ENCODE measurements at places on chromosomes 3 and 15. TPM values are rescaled to one million over a fixed set of nuclear protein-coding genes. Genes with fewer than 3 reads are reported as not detected.

GRCh38 chr3:46100812-46101211 lies 73.5 kb upstream of the XCR1 start:
- no peak for DNase-seq

GRCh38 chr15:70039917-70040316 lies 57.8 kb downstream of the TLE3 start:
- no peak for DNase-seq

DNA sequence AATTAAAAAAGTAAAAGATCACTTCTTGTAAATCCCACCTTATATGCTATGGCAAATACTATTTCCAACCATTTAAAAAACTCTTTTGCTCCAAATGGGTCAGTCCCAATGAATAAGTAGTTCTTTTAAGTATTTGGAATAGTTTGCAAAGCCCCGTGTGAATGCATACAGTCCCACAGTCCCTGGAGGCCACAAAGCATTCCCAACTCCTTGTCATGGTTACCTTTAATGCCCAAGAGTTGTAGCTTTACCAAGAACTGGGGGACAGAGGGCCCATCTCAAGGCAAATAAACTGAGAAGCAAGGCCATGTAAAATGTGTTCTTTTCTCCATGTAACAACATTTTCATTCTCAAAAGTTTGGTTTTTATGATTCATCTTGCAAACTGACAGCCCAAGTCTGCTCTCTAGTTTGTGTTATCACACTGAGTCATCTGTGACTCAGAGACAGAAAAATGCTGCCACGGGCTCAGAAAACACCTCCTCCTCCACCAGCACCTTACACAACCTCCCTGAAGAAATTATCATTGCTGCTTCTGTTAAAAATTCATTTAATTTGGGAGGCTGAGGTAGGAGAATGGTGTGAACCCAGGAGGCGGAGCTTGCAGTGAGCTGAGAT lies 336.2 kb downstream of the ERC2 start:
- DNase-seq: no peak

- peak; percentile 88 for DNase-seq
Measured at GRCh38 chr3:14431917-14432834, 29.8 kb downstream of the SLC6A6 start.

DNA sequence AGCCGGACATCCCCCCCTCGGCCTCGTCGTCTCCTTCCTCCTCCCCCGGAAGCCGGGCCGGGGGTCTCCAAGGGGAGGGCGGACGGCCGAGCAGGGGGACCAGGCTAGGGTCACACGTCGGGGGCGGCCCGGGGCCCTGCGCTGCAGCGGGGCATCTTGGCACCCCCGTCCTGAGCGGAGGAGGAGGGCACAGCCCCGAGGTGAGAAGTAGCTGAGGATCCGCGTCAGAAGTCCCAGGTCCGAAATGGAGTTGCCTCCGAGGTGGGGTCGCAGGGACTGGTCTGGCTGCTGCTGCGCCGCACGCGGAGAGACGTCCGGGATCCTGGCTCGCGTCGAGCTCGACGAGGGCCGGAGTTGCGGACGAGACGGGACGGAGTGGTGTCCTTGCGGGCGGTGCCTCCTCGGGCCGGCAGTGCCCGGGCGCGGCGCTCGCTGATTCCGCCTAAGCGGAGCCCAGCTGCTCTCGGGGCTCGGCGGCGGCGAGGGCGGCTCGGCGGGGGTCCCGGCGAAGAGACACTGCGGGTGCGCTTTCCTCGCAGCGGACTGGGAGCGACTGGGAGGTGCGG lies at the start of gene ADCY5:
Gene ADCY5 (minus strand): TSS at position 555 of the 566 bp plus-strand sequence. CDS start 545 bp downstream, at position 10.
- peak; percentile 44 for DNase-seq

DNA sequence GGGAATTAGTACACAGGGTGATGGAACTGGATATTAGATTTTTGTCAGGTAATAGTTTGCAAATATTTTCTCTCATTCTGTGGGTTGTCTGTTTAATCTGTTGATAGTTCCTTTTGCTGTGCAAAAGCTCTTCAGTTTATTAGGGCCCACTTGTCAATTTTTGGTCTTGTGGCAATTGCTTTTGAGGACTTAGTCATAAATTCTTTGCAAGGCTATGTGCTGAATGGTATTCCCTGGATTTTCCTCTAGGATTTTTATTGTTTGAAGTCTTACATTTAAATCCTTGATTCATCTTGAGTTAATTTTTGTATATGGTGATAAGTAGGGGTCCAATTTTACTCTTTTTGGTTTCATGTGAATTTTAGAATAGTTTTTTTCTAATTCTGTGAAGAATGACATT lies 111.3 kb downstream of the ARRDC4 start:
- DNase-seq: no peak

DNA sequence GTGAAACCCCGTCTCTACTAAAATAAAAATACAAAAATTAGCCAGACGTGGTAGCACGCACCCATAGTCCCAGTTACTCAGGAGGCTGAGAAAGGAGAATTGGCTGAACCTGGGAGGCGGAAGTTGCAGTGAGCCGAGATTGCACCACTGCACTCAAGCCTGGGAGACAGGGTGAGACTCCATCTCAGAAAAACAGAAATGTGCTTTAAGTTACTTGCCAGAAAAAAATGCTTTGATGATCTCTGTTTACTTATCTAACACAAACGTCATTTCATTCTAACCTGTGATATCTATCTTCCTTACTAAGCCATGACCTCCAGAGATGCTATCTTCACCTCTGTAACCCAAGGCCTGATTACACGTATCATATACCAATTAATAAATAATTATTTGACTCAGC lies 7.4 kb downstream of the NKIRAS1 start:
- DNase-seq: no peak

- no peak for DNase-seq
Measured at GRCh38 chr15:87860743-87861142, 395.8 kb downstream of the NTRK3 start.

DNA sequence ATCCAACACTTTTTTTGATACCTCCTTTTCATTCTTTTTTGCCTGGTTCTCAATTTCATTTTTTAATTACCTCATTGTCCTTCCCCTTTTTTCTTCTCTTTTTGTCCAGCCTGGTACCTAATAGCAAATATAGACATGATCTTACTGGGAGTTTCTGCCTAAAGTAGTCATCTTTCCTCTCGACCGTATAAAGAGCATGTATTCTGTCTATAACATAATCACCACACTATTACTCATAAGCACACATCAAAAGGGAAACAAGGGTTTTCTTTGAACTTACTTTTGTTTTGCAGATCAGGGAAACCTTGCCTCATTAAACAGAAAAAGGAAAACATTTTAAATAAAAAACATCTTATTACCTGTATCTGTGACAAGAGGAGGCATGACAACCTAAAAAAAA lies 33.0 kb downstream of the FAM98B start:
- DNase-seq: no peak

- DNase-seq: no peak
Measured at GRCh38 chr15:79863886-79864285, 32.9 kb downstream of the MTHFS start.

DNA sequence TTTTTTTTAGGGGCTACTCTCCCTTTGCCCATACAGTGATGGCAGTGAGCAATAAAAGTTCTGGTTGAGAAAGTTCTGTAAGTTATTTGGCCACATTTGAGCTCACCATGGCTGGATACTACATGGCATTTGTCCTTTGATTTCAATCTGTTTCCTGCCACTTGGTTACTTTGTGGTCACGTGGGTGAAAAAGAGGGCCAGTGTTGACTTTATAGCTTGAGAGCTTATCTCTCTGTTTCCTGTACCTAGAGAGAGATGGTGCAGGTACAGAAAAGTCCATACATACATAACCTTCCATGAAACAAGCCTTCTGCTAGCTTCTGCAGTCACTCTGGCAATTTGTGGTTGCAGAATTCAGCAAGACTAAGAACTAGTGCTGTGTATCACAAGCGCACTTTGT lies 23.4 kb upstream of the MECOM start:
- DNase-seq: no peak

- DNase-seq: peak; percentile 82
Measured at GRCh38 chr3:141308588-141309218, 59.6 kb upstream of the ZBTB38 start.

- no peak for DNase-seq
Measured at GRCh38 chr3:126103121-126104027, 19.4 kb upstream of the SLC41A3 start.

DNA sequence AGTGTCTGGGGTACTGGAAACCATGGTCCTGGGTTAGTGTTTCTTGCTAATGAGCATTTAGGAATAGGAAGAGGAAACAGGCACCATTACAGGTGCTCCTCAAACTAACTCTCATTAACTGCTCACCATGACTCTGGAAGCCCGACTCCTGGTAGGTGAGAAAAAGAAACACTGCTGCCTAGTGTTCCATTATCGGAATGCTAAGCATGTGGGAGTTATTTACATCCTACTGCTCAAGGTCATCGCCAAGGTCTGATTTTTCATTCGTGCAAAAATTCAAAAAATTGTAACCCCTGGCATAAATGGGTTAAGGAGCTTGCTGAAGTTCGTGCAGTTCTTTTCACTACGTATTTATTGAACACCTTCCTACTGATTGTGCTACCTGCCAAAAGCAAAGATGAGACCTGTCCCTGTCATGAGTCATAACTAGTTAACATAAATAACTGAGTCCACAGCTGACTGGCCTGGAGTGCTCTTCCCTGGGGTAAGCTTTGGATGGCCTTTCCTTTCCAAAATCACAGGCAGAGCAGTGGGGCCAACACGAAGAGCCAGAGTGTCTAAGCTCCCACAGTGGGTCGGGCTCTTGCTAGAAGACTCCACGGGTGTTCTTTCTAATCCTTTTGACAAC lies 22.7 kb upstream of the PAQR5 start:
- DNase-seq: no peak

DNA sequence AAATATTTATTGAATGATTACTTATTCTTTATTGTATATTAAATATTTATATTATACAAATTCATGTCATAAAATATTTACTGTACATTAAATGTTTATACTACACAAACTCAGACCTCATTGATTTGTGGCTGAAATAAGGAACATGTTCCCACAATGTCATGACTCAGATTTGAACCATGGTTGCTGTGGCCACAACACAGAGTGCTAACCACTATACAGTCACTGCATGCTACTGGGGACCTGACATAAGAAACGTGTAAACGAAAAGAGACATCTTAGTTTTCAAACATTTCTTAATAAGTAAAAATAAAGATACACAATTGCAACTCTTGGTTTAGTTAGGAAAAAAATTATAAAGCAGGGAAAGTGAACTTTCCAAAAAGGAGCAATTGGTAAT lies 99.1 kb upstream of the AGTR1 start:
- DNase-seq: no peak

Gene SLC2A2
- 162 TPM for total RNA-seq

Gene CFAP20DC
- 1.2 TPM for total RNA-seq

Gene SLC7A14
- total RNA-seq: 0.11 TPM

Gene PATL2
- total RNA-seq: 0.31 TPM

Gene CIB1
- total RNA-seq: 43.4 TPM

All from right lobe of liver (tissue), 6 donors.